Muscle of back (tissue), 13 donors: ENCODE measurements at places on chromosomes 12 and 14. TPM values are rescaled to one million over a fixed set of nuclear protein-coding genes. Genes with fewer than 3 reads are reported as not detected.

Gene APOF
- polyA plus RNA-seq: 0.15 TPM

Gene KLRD1
- 0.66 TPM for polyA plus RNA-seq

Gene ITGA7
- polyA plus RNA-seq: 443 TPM

Gene MDM2
- 59.7 TPM for polyA plus RNA-seq

DNA sequence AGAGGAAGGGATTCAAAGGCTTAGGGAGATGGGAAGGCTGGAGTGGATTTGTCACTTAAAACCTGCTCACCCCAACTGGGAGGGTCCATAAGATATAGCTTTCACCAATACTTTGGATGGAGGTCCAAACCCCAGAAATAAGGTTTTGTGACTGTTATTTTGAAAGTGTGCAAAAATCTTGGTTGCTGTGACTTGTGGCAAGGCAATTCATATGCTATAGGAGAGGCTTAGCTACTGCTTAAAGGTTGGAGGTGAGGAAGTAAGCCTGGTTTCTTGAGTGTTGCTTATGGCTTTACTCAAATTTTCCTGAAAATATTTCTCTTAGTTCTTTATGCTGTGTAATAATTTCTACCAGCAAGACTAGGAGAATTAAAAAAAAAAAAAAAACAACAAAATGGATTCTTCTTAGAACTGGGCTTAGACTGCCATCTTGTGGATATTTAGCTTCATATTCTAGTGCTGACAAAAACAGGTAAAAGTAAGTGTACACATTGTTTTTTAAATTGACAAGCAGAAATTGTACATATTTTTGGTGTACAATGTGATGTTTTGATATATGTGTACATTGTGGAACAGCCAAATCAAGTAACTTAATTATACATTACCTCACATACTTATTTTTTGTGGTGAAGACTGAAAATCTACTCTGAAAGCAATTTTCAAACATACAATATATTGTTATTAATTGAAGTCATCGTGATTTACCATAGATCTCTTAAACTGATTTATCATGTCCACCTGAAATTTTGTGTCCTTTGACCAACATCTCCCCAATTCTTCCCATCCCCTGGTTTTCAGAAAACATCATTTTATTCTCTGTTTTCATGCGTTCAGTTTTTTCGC is 23.0 kb downstream of the PDE6H start:
- DNase-seq: peak; percentile 67

DNA sequence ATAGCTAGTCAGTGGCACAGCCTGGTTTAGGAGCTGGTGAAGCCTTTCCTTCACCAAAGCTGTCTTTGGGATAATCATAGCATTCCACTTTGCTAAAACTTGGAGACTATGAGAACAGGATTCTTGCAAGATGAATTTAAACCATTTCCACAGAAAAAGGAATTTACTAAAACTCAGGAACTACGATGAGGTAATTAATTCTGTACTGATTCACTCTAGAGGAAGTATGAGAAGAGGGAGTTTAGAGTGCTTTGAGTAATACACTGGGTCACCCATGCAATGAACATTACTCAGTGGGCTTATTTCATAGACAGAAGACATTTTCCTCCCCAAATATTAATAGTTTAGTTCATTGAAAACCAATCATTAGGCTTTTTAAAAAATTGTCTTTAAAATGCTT is 73.0 kb downstream of the RMST start:
- no peak for DNase-seq

- no peak for DNase-seq
Measured at GRCh38 chr14:70660967-70661893, 19.5 kb downstream of the TTC9 start.

DNA sequence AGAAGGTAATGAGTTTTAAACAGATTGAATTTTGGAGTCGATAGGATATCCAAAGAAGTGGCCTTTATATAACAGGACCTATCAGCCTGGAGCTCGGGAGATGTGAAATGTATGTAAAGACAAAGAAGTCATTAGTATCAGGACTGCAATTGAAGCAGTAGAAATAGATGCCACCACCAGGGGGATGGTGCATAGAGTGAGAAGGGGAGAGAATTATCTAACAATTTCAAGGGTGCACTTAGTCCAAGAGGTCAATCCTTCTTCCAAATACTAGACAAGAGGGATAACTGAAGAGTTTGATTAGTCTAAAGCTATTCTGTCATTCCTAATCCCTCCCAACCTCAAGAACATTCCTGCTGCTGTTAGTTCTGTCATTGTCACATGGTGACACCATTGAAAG is 127.8 kb downstream of the CFAP54 start:
- DNase-seq: no peak

- no peak for DNase-seq
Measured at GRCh38 chr14:99441157-99441870, 39.3 kb downstream of the SETD3 start.

GRCh38 chr14:96194657-96195431 is 9.8 kb upstream of the BDKRB2 start:
- DNase-seq: peak; percentile 34
